ENCODE measurements at places on chromosomes 1 and 21.
A peak's percentile ranks its signal among the peaks of the same experiment; 100 is the strongest.

- DNase-seq = no peak
These were observed 3.1 kb downstream of the ASCL5 start for GRCh38 chr1:201123866-201124265.

- DNase-seq = no peak
These were observed 29.6 kb downstream of the GDAP2 start for GRCh38 chr1:117899801-117900200.

- no peak for DNase-seq
These were observed 7.1 kb upstream of the TPM3 start for GRCh38 chr1:154198756-154199562.

DNA sequence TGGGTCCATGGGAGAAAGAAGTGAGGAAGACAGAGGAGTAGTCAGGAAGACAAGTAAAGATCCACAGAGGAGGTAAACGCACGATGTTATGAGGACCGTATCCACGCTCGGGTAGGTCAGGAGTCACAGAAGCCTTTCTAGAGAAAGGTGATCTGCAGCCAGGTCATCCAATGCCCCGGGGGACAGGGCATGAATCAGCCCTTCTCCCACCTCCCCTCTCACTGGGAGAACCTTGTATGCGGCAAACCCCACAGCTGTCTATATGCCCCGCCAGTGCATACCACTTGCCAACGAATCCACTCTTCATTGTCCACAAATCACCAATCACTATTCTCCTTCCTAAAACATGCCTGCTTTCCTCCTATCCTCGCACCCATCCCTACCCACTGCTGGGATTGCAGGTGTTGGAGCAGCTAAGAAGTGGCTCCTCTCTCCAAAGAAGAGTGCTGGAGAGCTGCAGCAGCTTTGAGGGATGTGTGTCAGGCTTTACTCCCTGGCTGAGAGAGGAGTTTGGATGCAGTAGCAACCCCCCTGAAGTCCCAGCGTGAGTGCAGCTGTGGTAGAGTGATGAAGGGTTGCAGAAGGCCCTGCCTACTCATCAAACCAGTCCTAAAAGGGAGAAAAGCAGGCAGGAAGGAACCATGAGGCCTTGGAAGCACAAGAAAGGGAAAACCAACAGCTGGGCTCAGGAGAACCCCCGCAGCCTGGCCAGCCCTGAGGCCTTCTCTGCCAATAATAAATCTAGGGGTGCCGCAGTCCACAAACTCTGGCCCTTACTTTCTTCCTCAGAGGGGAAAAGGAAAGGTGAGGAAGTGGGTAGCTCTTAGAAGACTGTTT is 102.2 kb upstream of the GADD45A start:
- no peak for DNase-seq

- DNase-seq = peak; percentile 79
These were observed at the start of gene EPHA10 for GRCh38 chr1:37764888-37765441. Gene EPHA10, minus strand, starts transcription at chr1:37765120. Its CDS starts 54 bp downstream, at chr1:37765066.

- DNase-seq = no peak
These were observed 185.4 kb downstream of the TTLL7 start for GRCh38 chr1:83813576-83813975.

GRCh38 chr1:67766141-67766978 is 66.9 kb downstream of the GNG12 start:
- peak; percentile 3 for DNase-seq

DNA sequence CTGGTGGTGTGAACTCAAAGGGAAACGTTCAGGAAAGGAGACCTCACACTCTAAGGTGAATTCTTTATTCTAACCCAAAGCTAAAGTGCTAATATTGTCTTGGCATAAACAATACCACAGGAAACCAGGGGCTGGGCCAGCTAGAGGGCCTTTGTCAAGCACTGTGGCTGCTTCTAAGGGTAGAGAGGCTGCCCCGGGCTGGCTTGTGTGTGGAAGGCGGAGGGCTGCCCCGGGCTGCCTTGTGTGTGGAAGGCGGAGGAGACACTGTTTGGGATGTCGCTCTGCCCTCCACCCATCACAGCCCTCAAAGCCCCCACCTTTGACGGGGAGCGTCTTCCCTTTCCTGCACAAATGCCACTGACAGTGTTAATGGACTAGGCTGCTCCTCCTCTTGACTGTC is 216.8 kb downstream of the TOMM20 start:
- no peak for DNase-seq

DNA sequence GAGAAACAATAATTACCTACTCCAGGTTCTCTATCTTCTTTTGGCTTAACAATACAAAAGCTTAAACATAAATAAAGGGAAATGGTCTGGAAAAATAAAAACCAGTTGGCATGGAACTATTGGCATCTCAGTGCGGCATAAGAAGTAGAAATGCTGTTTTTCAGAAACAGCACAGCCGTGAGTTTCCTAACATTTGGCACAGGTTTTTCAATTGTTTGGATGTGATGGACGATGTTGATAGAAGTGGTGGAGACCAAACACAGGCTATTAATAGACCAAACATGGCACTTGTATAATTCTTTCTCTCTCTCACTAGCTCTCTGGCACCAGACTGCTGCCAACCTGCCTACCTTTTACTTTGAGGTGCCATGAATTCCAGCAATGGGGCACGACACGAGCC is 36.2 kb downstream of the KCNN3 start:
- DNase-seq = no peak

- DNase-seq = no peak
These were observed 38.5 kb upstream of the SYNC start for GRCh38 chr1:32741059-32741412.

GRCh38 chr21:39173716-39174680 is 9.3 kb downstream of the PSMG1 start:
- DNase-seq = no peak

DNA sequence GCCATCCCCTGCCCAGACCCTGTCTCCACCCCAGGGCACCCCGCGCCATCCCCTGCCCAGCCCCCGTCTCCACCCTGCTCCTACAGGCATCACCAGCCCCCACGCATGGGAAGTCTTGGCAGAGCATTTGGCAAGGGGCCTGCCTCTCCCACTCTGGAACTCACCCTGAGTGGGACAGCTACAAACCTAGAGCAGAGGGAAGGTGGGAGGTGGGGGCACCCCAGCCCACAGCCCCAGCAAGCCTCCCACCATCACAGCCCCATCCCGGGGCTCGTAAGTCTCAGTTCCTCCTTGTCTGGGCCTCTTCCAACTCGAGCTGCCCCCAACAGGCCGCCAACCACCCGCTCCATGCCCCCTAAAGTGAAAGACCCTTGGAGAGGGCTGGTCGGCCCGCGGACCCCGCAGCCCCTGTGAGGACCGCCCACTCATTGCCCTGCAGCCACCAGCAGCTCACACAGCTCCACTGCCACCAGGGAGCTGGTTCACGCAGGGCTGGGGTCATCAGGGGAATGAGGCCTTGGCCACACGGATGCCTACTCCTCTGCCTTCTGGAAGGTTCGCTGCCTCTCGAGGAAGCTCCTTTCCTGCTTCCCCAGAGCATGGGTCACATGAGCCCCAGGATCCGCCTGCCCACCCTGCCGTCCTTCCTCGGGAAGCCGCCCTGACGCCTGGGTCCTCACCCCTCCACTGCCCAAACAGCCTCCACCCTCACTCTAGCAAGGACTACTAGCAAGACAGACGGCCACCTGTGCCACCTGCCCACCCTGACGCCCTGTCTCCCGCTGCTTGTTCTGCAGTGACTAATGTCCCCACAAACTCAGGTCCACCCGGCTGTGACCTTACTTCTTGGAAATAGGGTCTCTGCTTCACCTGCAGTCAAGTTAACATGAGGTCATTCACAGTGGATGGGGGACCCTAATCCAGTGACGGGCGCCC is 14.4 kb downstream of the MEGF6 start:
- no peak for DNase-seq

- DNase-seq = peak; percentile 15
These were observed 128.1 kb upstream of the CTTNBP2NL start for GRCh38 chr1:112267929-112268328.

GRCh38 chr1:22652881-22653316 is at the start of gene C1QB:
Gene C1QB, plus strand, starts transcription at chr1:22653236. Its CDS starts 6,227 bp downstream, at chr1:22659463.
- DNase-seq = no peak

GRCh38 chr1:2493218-2493617 is 17.1 kb downstream of the PLCH2 start:
- DNase-seq = no peak

DNA sequence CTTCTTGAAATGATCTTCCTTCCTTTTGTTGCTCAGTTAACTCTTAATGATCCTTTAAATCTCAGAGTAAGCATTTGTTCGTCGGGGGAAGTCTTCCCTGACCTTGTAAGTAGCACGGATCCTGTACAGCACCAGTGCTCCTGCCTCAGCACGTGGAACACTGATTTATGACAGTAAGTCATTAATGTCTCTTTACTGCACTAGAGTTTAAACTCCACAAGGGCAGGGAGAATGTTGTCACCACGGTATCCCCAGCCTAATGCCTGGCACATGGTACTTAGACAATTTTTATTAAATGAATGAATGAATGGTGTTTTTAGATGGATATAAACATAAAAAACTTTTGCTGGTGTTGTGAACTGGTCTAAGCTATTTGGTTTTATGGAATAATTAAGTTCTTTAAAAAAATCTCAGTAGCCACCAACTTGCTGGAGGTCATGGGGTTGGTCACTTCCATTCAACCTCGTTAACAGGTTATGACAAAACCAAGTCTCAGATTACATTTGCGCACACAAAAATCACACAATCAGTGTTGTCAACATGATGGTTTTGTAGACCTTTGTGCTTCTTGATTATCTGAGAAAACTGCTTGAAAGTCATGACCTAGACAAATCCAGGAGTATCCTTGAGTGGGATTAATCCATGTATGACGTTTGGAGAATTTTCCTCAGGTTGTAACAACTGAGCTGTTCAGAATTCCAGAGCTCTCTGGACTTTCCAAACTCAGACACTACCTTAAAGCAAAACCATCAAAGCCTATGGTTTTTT is 326.9 kb downstream of the DUSP10 start:
- no peak for DNase-seq

DNA sequence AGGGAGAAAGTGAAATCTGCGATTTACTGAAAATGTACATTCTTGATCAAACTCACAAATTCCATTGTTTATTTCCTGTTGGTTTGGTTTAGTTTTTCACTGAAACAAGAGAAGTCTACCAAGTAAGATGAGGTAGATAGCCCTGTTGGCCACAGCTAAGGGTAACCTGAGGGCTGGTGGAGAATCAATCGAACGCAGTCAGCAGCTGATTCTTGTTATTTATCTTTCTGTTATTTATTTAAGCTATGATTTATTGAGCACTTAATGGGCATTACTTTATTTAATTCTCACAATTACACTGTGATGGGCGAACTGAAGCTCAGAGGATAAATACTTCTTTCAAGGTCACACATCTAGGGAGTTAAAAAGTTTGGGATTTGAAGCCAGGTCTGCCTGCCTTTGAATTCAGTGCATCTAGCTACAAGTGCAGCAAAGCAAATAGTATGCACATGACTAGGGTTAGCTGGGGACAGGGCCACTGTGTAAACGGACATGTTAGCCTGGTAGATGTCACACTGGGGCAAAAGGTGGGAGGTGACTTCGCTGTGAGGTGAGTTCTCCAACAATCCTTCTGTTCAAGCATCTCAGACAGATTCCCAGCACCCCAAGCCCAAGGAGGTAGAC is 106.5 kb upstream of the GADD45A start:
- no peak for DNase-seq

DNA sequence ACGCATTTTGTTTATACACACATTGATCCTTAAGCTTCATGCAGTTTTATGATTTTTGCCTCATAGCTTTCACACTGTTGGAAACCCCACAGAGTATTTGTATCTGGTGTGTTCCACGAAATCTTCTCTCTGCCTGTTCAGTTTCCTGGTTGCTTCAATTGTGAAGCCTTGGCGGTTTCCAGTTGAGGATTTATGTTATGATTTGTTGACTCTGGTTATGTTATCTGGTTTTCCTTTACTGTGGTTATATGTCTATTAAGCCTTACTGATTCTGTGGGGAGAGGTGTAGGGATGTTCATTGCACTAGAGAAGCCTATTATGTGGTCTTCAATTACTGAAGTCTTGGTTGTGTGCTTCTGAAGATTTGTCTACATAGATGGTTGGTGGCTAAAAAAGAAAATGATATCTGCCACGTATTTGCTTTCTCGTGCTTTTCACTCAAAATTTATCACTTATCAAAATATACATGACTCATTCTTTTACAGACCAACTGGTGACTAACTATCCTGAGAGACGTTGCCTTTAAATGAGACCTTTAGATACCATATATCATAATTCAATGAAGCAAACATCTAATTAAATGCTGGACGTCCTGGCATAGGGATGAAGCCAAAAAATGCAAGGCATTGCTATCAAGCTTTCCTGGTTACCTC is 488.0 kb upstream of the B3GALT2 start:
- DNase-seq = no peak

GRCh38 chr1:156394835-156395461 is 25.9 kb downstream of the RHBG start:
- DNase-seq = no peak

GRCh38 chr1:208737161-208737560 is 493.0 kb upstream of the PLXNA2 start:
- no peak for DNase-seq

DNA sequence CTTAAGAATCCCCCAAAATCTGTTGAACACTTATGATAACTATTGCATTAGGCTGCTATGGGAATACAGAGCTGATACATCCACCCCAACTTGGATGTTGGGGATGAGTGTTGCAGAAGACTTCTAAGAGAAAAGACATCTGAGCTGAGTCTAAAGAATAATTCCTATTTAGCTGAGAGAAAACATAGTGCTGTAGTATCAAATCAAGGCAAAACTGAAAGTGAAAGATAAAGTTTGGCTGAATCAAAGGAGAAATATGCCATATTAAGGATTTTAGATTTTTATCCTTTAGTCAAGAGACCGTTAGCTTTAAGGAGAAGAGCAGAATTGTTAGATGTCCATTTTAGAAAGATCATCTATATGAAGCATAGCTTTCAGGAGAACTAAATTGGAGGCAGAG is 726.9 kb upstream of the PTBP2 start:
- DNase-seq = no peak

DNA sequence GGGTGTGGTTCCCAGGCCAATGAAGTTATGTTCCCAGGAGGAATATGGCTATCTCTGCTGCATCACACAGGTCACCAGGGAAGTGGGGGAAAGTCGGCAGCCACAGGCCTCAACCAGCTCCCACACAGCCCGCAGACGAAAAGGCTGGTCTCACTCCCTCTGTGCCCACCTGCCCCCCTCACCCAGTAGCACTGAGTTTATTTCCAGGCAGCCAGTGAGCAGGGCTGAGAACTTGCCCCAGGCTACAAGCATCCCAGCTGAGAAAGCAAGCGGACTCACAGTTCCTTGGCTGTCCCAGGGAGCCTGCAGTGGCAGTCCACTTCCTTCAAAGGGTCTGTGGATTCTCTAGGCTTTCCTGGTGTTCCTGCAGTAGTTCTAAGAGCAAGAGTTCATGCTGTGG is 68.9 kb downstream of the SLC5A9 start:
- DNase-seq = no peak

DNA sequence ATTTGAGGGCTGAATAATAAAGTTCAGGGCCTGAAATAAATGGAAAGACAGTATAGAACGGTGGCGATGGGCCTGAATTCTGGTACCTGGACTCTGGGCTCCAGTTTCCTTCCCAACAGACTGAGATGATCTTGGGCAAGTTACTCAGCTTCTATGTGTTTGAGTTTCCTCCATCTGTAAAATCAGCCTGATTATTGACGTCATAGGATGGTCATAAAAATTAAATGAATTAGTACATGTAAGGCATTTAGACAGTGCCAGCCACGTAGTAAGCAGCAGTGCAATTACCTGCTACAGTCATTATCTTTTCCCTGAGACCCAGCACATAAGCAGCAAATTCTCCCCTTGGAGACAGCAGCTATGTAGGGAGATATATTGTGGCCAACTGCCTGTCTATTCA is 260.9 kb downstream of the NTNG1 start:
- no peak for DNase-seq

- DNase-seq = no peak
These were observed 104.8 kb downstream of the ETS2 start for GRCh38 chr21:38910390-38911067.
